ENCODE measurements at places on chromosomes 11 and 22. TPM values are rescaled to one million over a fixed set of nuclear protein-coding genes. Genes with fewer than 3 reads are reported as not detected.

GRCh38 chr11:58058276-58059006 lies 27.7 kb downstream of the OR6Q1 start:
- no peak overlapping the region for H3K27ac ChIP-seq
- DNase-seq, result peak; percentile 13
- no peaks in the 10 kb centered on the region for H3K36me3 ChIP-seq
- no peaks in the 10 kb centered on the region for H3K4me1 ChIP-seq

Gene CLDN25
- total RNA-seq, result not detected

DNA sequence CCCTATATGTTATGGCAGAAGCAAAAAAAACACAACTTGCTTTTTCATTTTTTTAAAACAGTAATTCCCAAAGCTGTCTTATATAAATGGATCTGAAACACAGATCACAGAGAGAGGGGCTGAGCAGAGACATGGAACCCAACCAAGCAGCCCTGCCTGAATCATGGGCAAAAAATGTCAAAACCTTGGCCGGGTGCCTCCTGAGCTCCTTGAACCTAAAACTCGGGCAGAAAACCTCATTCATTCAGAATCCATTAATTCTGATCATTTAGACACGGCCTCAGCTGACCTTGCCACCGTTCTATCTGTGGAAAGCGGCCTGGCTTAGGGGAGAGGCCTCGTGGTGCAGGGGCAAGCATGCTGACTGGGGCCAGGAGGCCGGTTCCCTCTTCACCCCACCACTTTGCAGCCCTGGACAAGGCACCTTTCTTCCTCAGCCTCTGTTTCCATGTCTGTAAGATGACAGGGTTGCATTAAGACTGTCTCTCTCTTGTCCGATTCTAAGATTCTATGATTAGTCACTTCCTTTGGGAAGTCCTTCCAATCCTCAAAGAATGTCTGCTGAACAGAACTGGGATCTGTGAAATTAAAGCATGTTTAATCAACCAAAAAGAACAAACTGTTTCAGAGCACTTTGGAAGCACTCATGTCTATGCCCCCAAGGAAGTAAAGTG lies 26.0 kb downstream of the TENM4 start:
- peak overlapping the region; percentile 96 for H3K27ac ChIP-seq
- no peak overlapping the region for H3K4me3 ChIP-seq
- no peaks in the 10 kb centered on the region for H3K36me3 ChIP-seq
- peak; percentile 89 for DNase-seq
- no peaks in the 10 kb centered on the region for H3K27me3 ChIP-seq

DNA sequence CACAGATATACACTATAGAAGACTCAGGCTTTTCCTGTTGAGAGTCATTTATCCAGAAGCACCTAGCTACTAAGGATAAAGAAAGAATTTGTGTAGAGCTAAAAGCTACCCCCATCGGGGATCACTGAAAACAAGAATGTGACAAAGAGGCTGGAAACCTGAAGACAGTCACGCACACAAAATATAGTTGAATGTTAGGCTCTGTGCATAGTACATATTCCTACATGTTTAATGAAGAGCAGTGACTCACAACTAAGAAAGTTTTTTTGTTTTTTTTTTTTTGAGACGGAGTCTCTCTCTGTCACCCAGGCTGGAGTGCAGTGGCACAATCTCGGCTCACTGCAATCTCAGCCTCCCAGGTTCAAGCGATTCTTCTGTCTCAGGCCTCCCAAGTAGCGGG lies 8.4 kb downstream of the OR10V1 start:
- H3K27ac ChIP-seq, result no peak overlapping the region
- DNase-seq, result no peak
- H3K4me3 ChIP-seq, result no peak overlapping the region
- no peaks in the 10 kb centered on the region for H3K36me3 ChIP-seq
- H3K4me1 ChIP-seq, result no peaks in the 10 kb centered on the region

Gene FJX1
- total RNA-seq, result 5.9 TPM

- DNase-seq, result peak; percentile 33
- no peak within 1 kb of the TSS for H3K4me3 ChIP-seq
Measured at GRCh38 chr11:13962562-13963168, at the start of gene SPON1. Gene SPON1, plus strand, starts transcription at chr11:13962723. Its CDS starts 182 bp downstream, at chr11:13962905.

GRCh38 chr11:61473370-61474012 lies 35.1 kb upstream of the LRRC10B start:
- H3K4me3 ChIP-seq, result no peak overlapping the region
- DNase-seq, result no peak
- H3K36me3 ChIP-seq, result no peaks in the 10 kb centered on the region
- peak overlapping the region; percentile 39 for H3K27ac ChIP-seq
- no peaks in the 10 kb centered on the region for H3K4me1 ChIP-seq
- H3K27me3 ChIP-seq, result no peaks in the 10 kb centered on the region

- H3K27ac ChIP-seq, result no peak overlapping the region
- H3K27me3 ChIP-seq, result no peaks in the 10 kb centered on the region
- H3K36me3 ChIP-seq, result no peaks in the 10 kb centered on the region
Measured at GRCh38 chr11:59728154-59728553, 14.5 kb upstream of the OR10V1 start.

GRCh38 chr11:10293423-10294289 lies at the start of gene SBF2:
Gene SBF2, minus strand, starts transcription at chr11:10294219. Its CDS starts 150 bp downstream, at chr11:10294069.
- H3K27ac ChIP-seq, result peak within 1 kb of the TSS; percentile 96
- H3K4me3 ChIP-seq, result peak within 1 kb of the TSS; percentile 89
- no peaks in the 10 kb centered on the region for H3K27me3 ChIP-seq
- no peaks in the 10 kb centered on the region for H3K36me3 ChIP-seq

- H3K36me3 ChIP-seq, result no peaks in the 10 kb centered on the region
- no peak overlapping the region for H3K4me3 ChIP-seq
- no peaks in the 10 kb centered on the region for H3K4me1 ChIP-seq
- H3K27me3 ChIP-seq, result no peaks in the 10 kb centered on the region
Measured at GRCh38 chr11:61515686-61516085, 7.1 kb downstream of the LRRC10B start.

All from thyroid gland (tissue), 4 donors.